ENCODE measurements at places on chromosomes 4 and X.
A peak's percentile ranks its signal among the peaks of the same experiment; 100 is the strongest.

DNA sequence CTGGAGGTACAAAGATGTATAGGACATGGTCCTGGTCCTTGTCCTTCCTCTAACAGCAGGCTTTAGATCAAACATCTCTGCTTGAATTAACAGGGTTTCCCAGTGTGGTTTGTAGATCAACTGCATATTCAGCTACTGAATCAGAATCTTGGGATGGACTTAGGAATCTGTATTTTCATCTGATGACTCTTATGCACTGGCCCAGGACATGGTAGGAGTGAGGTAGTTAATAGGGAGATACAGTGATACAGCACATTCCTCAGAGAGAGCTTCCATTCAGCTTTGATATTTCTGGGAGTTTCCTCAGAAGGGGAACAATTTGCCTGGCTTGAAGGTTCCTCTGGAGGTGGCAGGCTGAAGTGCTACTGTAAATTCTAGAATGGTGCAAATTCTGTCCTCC is 203.1 kb downstream of the LARP7 start:
- no peak for DNase-seq

DNA sequence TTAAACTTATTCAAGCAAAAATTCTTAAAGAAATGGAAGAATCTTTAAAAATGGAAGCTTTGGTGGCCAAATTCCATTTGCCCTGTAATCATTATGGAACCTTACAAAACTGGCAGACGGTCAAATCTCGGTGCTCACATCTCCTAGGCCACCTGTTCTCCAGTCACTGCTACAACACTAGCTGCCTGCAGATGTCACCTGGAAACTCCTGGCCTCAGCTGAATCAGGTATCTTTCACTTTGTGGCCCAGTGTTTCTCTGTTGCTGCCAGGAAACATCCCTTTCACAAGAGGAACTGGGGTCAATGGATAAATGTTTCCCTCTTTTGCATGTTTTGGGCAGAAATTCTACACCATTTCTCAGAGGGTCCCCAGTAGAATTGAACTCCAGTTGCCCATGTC is 4.2 kb upstream of the CXCL3 start:
- no peak for DNase-seq

GRCh38 chrX:123153846-123154335 is 30.2 kb upstream of the GRIA3 start:
- DNase-seq = no peak

DNA sequence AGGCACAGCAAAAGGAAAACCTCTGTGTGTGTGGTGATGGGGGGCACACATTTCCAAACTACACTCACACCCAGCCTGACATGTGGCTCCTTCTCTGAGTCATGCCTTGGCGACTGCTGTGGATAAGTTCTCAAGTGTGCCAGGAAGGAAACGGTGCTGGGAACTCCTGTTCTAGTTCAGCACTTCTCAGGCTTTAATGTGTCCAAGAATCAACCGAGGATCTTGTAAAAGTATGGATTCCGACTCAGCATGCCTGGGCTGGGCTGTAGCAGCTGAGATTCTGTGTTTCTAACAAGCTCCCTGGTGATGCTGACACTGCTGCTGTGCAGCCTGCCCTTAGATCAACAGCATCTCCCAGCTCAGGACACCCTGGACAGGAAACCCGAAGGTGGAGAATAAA is 20.2 kb downstream of the CLNK start:
- DNase-seq = peak; percentile 57

GRCh38 chrX:70479922-70480659 is 35.5 kb downstream of the DLG3 start:
- no peak for DNase-seq

DNA sequence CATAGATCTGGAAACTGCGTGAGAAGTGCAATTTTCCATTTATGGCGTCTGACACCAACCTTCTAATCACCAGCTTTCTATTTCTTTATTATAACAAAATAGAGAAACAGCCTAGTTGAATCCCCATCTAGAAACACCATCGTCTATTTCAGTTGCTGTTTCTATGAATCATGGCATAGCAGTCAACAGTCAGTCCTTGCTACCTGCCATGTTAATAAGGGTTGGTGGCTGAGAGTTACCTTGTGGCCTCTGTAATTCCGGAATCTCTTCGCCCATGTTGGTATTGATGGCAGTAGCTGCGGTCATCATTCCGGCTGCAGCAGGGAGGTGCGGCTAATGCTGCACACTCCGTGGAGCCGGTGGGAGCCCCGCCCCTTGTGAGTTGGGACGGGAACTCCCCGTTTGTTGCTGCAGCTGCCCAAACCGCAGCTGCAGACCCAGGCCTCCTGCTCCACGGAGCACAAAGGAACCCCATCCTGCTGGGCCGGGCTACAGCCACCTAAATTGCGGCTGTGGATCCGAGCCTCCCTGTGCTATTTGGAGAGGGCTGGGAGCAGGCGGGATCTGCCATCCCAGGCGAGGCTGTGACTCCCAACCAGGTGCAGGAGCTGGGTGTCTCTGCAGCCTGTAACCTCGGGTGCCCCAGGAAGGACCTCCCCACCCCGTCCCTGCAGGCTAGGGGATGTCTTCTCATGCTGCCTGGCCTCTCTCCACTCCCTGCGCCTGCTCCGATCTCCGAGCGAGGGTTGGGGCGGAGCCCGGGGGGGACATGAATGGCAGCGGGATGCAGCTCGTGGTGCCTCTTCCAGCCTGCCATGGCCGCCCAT is 115.4 kb upstream of the STK26 start:
- no peak for DNase-seq

- no peak for DNase-seq
Observed at GRCh38 chrX:53544936-53545335, 110.8 kb upstream of the HSD17B10 start.

- no peak for DNase-seq
Observed at GRCh38 chrX:4588466-4588865, 875.0 kb upstream of the PRKX start.

- DNase-seq = no peak
Observed at GRCh38 chr4:185868983-185869382, 57.0 kb upstream of the SORBS2 start.

- no peak for DNase-seq
Observed at GRCh38 chr4:183249854-183250253, 70.2 kb downstream of the CLDN22 start.

DNA sequence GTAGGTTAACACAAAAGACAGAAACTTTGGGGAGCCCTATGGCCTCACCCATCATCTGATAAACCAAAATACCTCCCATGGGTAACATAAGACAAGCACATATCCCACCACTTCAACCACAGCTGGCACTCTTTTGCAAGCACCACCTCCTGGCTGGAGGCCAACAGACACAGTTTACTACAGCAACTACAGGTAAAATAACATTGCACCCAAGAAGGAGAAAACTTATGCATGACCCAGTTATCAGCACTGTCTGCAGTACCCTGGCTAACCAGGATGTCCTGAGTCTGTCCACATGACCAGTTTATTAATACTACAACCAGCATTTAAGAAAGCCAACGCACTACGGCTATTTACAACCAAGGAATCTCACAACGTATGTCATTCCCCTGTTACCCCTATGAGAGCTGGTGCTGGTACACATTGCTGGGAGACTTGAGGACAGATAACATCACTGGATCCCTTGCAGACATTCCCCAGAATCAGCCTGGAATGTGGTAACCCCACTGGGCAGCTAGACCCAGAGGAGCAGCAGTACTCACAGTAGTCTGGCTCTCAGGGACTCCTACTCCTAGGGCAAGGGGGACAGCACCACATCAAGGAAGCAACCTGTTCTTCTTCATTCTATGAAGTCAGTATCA is 32.0 kb downstream of the ELF2 start:
- no peak for DNase-seq

GRCh38 chr4:185801471-185801870 is 10.5 kb downstream of the SORBS2 start:
- no peak for DNase-seq

DNA sequence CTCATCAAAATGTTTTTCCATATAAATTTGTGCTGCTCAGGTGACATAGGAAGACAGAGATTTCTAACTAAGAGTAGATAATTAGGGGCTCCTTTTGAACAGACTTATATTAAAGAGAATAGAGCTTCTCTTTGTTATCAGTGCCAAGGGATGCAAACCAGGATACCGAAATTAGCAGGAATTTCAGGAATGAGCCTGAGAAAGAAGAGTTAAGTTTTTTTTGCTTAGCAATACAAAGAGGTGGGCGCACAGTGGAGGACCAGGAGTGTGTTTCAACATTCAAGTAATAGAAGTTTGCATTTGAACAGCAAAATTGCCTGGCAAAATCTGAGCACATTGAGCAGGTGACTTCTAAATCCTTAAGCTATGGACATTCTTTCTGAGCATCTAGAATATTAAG is 541.3 kb downstream of the GBA3 start:
- DNase-seq = no peak

DNA sequence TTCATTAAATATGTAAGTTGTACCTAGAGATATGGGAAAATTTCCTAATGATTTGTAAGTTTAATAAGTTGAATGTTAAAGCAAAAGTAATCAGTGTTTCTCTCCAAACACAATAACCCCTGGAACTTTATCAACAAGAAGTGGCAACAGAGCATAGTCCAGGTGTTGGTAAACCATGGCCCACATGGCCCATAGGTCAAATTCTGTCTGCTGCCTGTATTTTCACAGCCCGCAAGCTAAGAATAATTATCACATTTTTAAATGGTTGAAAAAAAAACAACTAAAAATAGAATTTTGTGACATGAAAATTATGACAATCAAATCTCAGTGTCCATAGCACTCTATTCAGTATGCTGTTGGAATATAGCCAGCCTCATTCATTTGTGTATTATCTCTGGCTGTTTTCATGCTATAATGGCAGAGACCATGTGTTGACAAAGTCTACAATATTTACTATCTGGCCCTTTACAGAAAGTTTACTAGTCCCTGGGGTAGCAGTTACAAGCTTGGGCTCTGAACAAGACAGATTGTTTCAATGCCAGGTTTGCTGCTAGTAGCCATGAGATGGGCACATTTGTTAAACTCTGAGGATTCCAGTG is 395.8 kb downstream of the GASK1B start:
- no peak for DNase-seq

- peak; percentile 64 for DNase-seq
Observed at GRCh38 chrX:53265771-53266574, 15.4 kb downstream of the IQSEC2 start.

DNA sequence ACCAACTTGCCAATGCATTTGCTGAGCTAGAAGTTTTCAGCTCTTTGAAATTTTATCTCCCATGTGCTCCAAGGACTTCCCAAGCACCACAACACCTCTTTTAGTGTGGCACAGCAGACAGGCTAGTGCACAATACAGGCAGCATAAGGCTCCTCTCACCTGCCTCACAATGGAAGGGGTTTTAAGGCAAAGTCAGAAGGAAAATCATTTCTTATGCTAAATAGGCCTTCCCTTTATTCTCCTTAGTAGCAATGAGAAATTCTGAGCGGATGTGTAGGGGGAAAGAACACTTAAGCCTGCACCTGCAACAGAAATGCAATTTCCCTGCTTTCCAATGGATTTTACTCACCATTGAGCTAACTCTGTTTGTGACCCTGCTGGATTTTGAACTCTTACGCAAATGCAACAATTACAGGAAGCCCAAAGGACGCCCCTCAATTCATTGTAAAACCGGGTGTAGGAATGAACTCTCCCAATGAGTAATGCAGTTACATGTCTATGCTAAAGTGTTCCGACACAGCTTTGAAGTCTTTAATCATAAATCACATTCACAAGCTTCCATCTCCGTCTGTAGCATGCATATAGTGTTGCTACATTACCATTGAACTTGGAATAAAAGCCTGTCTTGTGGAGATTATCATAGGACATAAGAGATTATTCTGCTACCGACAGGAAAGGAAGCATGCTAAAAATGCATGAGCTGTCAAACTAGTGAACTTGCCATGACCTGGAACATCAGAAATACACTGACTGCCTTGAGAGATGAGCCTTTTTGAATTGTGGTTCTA is 1084.9 kb downstream of the RPA4 start:
- DNase-seq = no peak

DNA sequence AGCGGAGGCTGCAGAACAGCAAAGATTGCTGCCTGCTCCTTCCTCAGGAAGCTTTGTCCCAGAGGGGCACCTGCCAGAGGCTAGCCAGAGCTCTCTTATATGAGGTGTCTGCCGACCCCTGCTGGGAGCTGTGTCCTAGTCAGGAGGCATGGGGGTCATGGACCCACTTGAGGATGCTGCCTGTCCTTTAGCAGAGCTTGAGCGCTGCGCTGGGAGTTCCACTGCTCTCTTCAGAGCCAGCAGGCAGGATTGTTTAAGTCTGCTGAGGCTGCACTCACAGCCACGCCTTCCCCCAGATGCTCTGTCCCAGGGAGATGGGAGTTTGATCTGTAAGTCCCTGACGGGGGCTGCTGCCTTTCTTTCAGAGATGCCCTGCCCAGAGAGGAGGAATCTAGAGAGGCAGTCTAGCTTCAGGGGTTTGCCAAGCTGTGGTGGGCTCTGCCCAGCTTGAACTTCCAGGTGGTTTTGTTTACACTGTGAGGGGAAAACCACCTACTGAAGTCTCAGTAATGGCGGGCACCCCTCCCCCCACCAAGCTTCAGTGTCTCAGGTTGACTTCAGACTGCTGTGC is 10.9 kb downstream of the DCK start:
- no peak for DNase-seq

DNA sequence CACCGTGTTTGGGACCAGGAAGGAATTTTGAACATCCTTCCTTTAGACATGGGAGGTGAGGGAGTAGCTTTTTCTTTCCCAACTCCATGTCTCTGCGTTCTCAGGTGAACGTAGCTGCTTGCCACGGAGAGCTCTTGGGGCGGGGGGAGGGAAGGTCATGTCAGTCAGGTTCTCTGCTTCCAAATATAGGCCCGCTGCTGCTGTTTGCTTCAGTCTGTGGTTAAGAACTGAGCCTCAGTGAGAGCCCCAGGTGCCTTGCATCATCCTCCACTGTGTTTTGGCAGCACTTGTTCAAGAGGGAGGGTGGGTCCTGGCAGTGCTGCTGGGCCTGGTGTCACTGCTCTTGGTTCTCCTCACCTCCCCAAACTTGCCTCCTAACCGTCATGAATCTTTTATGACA is 46.5 kb downstream of the HADH start:
- DNase-seq = no peak

- DNase-seq = no peak
Observed at GRCh38 chr4:21571100-21571499, 377.5 kb downstream of the KCNIP4 start.

DNA sequence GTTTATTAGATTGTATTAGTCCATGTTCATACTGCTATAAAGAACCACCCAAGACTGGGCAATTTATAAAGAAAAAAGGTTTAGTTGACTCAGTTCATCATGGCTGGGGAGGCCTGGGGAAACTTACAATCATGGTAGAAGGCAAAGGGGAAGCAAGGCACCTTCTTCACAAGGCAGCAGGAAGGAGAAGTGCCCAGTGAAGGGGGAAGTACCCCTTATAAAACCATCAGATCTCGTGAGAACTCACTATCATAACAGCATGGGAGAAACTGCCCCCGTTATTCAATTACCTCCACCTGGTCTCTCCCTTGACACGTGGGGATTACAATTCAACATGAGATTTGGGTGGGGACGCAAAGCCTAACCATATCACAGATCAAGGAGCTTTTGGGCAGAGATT is 8.1 kb upstream of the HSD17B13 start:
- DNase-seq = no peak

DNA sequence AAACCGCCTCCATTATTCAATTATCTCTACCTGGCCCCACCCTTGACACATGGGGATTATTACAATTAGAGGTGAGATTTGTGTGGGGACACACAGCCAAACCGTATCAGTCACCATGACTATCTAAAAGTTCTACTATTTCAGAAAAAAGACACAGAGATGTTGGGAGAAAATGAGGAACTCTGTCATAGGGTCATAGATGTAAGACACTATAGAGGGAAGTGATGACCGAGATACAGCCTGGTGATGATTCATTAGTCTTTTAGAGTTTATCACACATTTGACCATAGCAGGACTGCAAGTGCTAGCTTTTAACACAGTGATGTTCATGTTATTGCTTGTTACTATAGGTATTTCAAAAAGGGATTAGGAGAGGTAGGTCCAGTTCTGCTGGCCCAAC is 357.0 kb upstream of the AADAT start:
- no peak for DNase-seq
